ENCODE measurements at places on chromosomes 7 and 10.

DNA sequence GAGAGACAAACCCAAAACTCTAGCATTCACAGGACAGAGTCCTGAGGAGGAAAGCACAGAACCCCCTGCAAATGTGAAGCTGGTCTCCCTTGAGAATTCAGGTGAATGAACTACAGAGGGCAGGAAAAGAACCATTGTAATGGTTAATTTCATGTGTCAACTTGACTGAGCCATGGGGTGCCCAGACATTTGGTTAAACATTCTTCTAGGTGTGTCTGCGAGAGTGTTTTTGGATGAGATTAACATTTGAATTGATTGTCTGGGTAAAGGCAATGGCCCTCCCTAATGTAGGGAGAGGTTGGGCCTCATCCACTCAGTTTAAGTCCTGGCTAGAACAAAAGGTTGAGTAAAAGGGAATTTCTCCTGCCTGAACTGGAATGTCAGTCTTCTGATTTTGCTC is 15.7 kb upstream of the CDK1 start:
- no peak for DNase-seq

DNA sequence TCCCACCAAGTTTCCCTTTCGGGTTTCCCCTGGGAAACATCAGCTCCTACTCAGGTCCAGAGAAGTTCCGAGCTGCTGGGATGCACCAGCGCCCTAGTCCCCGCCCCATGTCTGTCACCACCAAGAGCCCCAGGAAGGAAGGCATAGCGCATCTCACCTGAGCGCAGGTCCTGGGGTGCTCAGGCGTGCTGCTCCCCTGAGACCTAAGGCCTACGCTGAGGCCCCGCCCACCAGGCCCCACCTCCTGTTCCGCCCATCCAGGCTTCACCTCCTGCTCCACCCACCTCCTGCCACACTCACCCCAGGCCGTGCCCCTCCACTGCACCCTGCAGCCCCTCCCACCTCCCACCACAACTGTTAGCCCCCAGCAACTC is 1.2 kb upstream of the TFR2 start:
- DNase-seq: no peak

- DNase-seq: no peak
Measured at GRCh38 chr10:121695731-121696464, 97.7 kb upstream of the FGFR2 start.

DNA sequence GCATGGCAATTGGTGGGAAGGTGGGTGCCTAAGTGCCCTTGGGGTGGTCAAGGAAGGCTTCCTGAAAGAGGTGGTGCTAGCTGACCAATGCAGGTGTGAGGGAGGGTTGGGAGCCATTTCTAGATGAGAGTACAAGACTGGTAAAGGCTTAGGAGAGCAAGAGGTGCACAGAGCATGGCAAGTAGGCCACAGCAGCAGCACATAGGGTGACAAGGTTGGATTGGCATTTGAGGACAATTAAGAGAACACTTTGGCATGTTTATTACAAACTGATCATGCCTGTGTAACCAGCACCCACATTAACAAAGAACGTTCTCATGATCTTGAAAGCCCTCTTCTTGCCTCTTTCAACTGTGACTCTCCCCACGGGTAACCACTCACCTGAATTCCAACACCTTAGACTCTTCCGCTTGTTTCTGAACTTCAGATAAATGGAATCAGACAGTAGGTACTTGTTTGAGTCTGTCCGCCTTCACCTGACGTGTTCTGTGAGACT is 107.6 kb downstream of the MYL10 start:
- no peak for DNase-seq

DNA sequence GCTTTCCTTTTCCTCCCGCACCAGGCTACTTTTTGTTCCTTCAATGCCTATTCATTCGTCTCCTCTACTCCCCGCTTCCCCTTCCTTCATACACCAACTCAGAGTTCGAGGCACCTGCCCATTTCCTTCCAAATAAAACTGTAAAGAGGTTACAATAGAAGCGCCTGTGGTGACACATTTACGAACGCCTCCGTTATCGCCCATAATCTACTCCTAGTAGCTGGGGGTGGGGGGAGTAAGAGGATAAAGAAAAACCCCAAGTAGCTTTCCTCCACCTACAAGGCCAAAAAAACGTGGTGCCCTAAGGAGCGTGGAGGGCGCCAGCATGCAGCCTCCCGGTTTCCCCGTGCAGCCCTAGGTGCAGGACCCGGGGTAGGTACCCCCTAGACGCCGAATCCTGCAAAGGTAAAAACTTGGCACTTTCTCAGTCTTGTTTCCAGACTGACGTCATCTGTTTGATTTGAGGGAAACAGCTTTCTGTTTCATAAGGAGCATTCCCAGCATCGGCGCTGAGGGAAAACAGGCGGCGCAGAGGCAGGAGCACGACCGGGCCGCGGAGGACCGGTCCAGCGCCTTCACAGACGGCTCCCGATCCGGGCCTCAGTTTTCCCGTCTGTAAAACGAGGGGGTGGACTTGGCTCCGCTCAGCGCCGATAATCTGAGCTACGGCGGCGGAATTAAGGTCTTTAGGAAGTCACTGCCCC is 922 bp downstream of the PPA1 start:
- DNase-seq: peak; percentile 17

- no peak for DNase-seq
Measured at GRCh38 chr10:13759168-13759567, 172.4 kb downstream of the PRPF18 start.

DNA sequence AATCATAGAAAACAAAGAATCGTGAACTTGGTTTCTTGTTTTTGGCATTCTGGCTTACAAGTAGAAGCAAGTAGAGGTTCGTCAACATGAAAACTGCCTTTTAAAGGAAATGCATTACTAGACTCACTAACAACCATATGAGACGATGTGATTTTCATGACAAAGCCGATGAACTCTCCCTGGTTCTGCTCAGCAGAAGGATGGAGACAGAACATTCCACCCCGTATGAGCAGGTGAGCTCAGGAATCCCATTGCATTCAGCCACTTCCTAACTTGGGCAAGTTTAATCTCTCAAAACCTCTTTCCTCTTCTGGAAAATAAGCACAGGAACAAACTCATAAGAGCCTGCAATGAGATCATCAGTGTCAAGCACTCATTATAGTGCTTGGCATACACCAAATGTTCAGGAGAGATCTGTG is 57.4 kb upstream of the SVIL start:
- DNase-seq: no peak

DNA sequence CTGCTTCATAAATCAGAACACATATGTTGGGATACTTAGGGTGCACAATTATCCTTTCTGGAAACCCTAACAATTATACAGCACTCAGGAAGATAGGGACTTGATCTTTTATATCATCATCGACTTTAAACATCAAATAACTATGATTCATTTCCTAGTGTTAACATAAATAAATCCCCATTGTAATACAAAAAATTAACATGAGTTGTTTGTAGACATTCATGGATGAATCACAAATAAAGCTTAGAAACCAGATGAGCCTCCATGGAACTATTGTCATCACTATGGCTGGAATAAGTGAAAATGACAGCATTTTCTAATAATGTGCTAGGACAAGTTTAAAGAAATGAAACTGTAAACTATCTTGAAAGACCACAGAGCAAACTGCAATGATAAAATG is 821.7 kb downstream of the GATA3 start:
- DNase-seq: no peak

- DNase-seq: no peak
Measured at GRCh38 chr7:1368682-1369571, 90.3 kb downstream of the MICALL2 start.

DNA sequence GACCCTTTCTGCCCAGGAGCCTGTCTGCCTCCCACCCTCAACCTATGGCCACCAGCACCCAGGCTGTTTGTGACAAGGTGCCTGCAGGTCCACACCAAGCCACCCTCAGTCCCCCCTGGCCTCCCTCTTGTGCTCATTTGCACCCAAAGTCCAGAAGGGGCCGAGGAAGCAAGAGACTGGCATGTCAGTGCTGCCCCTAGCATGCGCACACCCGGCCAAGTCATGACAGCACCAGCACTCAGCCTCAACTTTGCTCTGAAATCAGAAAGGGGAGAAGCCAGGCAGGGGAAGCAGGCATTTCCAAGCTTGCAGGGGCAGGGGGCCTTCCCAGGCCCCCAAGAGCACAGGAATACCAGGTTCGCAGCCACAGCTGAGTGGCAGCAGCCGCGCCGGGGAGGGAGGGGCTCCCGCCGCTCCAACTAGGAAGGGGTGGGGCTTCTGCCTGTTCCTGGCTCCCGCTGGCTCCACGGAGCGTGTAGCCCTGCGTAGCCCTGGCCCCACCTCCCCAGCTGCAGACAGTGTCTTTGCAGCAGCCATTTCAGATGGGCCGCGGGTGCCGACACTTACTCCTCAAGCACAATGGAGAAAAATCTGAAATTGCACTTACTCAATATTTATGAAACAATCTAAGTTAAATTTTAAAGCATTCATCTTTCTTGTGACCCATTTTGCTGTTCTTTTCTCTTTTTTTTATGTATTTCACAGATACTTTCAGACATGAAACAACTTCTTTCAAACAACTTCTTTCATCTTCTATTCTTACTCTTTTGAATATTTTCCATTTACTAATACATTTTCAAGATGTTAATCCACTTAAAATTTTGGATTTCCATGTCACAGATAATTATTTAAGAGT is 54.9 kb upstream of the ABCB5 start:
- DNase-seq: no peak

DNA sequence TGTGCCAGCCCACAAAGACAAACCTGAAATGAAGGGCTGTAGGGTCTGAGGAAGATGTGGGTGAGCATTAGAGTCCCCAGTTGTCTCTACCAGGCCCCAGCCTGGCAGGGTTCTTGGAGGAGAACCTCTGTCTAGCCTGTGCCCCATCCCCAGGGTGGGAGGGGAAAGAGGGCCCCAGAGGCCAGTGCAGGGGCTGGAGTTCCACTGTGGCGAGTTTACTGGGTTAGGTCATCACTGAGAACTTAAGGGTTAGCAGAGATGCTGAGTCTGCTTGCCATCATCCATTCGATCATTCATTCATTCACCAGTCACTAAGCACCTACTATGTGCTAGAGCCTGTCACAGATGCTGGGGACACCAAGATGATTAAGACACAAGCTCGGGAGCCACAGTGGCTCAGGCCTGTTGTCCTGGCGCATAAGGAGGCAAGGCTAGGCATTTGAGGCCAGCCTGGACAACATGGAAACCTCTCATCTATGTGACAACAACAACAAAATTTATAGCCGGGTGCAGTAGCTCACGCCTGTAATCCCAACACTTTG is 2.6 kb downstream of the ANKRD2 start:
- DNase-seq: no peak

DNA sequence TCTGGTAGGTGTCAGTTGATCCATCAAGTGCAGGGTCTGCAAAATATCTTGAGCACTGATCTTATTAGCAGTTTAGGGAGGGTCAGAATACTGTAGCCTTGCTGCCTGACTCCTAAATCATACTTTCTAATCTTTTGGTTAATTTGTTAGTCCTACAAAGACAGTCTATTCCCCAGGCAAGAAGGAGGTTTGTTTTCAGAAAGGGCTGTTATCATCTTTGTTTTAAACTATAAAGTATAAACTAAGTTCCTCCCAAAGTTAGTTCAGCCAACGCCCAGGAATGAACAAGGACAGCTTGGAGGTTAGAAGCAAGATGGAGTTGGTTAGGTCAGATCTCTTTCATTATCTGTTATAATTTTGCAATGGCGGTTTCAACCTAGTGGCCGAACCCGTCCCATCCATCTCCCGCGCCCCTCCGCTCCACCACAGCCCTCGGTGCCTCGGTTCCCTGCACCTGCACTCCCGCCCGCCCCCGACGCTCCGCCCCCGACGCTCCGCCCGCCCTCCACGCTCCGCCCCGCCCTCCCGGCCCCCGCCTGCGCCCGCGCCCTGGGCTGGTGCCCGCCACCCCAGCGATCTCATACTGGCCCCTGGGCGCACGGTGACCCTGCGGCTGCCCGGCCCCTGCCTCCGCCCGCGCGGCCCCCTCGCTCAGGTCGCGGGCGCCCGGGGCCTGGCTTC is at the start of gene ADCK2:
TSS of gene ADCK2 (plus strand) at position 564 of the 681 bp plus-strand sequence. CDS start 386 bp downstream, outside the sequence.
- peak; percentile 42 for DNase-seq

GRCh38 chr10:75050149-75050919 is 61.1 kb upstream of the SAMD8 start:
- no peak for DNase-seq

DNA sequence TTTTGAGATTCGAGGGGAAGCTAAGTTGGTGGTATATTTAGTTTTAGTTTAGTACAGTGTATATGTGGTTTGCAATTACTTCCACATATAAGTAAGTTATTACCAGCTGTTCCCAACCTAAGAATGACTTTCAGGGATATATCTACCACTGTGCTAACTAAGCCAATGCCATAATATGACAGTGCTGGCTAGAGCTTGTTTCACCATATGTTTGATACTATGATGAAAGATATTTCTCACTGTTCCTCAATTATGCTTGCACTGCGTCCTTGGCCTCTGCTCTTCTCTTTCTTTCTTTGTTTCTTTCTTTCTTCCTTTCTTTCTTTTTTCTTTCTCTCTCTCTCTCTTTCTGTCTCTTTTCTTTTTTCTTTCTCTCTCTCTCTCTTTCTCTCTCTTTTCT is 113.8 kb upstream of the SKAP2 start:
- no peak for DNase-seq

DNA sequence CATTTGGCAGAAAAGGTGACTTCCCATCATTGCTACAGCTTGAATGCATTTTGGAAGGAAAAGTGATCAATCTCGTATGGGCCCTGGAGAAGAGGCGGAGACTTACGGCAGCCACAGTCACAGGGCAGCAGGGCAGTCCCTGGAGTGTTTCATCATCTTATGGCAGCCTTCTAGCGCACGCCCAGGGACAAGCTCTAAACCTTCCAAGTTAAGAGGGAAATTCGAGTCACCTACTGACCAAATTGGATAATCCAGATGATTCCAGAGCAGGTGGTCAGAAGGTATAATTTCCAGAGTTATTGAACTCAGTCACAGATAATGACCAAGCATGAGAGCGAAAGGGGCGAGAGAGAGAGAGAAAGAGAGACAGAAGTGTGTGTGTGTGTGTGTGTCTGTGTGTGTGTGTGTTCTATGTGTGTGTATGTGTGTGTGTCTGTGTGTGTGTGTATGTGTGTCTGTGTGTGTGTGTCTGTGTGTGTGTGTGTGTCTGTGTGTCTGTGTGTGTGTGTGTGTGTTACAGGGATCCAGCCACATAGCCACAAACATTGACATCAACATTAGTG is 123.7 kb upstream of the ADAM12 start:
- no peak for DNase-seq

DNA sequence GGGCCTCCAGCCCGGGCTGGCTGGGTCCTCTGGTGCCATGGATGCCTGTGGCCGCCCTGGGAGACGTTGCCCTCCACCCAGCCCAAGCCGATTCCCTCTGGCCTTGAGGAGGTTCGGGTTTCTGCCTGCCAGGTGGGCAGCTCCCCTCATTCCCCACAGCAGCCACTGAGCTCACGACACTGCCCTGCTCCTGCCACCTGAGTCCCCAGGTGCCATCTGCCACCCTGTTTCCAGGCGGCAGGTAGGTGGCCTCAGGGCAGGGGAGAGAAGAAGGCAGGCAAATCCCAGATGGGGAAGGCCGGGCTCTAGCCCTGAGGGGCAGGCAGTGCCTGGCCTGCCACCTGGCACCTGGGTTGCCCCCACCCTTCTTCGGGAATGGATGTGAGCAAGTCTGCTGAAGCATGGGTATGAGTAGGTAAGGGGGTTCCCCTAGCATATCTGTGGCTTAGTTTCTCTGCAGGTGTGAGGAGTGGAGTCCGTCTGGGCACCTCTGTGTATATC is 92.2 kb upstream of the PPIF start:
- no peak for DNase-seq

Data from activated gamma-delta T cell treated with Interleukin-2 at 50 U/mL for 16 hours (primary cell).